ENCODE measurements at places on chromosomes 12 and 14.

GRCh38 chr14:76924371-76925096, 98.3 kb downstream of the LRRC74A start:
- no peak for DNase-seq

DNA sequence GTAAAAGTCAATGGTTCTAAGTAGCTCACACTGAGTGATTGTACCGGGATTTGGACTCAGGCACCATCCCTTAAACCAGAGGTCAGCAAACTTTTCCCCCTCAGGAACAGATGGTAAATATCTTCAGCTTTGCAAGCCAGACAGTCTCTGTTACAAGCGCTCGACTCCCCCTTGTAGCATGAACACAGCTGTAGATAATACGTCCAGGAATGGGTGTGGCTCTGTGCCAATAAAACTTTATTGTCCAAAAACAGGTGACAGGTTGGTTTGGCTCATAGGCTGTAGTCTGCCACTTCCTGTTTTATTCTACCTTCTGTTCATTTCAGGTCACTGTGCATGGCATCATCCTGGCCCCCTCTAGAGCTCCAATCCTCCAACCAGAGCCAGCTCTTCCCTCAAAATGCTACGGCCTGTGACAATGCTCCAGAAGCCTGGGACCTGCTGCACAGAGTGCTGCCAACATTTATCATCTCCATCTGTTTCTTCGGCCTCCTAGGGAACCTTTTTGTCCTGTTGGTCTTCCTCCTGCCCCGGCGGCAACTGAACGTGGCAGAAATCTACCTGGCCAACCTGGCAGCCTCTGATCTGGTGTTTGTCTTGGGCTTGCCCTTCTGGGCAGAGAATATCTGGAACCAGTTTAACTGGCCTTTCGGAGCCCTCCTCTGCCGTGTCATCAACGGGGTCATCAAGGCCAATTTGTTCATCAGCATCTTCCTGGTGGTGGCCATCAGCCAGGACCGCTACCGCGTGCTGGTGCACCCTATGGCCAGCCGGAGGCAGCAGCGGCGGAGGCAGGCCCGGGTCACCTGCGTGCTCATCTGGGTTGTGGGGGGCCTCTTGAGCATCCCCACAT, 7.6 kb downstream of the BDKRB1 start:
- DNase-seq = no peak

- no peak for DNase-seq
Observed at GRCh38 chr14:58297412-58297761, 968 bp upstream of the ARID4A start.

GRCh38 chr14:71267007-71267513, 359.8 kb downstream of the PCNX1 start:
- DNase-seq = no peak

DNA sequence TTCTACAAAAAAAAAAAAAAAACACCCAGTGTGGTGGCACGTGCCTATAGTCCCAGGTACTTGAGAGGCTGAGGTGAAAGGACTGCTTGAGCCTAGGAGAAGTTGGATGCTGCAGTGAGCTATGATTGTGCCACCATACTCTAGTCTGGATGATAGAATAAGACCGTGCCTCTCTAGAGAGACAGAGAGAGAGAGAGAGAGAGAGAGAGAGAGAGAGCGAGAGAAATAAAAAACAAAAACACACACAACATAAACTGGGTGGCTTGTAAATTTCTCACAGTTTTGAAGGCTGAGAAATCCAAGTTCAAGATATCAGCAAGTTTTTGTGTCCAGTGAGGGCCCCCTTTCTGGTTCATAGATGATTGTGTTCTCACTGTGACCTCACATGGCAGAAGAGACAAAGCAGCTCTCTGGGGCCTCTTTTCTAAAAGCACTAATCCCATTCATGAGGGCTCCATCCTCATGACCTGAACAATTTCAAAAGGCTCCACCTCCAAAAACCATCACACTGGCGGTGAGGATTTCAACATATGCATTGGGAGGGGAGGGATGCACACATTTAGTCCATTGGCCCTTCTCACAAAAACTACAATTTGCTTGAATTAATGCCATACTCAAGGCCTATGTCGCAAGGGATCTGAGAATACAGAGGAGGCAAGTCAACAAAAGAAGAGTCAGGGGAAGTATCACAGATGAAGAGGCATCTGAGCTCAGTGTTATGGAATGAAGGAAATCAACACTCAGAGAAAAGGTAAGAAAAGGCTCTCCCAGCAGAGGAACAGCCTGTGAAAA, 94.9 kb downstream of the PPM1H start:
- DNase-seq = no peak

DNA sequence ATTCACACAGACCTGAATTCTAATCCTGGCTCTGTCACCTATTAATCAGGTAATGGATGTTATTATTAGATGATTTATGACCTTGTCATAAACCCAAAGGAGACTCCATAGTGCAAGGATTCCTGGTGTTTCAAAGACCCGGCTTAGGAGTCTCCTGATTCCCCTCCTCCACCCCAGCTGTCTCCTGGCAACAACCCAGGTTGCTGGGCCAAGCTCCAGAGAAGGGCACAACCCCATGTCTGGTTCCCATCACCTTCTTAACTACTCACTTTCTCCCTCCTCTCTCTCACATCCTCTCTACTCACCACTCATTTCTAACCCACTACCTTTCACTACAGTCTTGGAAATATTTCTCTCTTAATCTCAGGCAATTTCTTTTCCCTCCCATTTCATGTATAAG, 41.6 kb downstream of the RHOJ start:
- no peak for DNase-seq

GRCh38 chr12:6432991-6433390, 11.8 kb upstream of the CD27 start:
- no peak for DNase-seq

DNA sequence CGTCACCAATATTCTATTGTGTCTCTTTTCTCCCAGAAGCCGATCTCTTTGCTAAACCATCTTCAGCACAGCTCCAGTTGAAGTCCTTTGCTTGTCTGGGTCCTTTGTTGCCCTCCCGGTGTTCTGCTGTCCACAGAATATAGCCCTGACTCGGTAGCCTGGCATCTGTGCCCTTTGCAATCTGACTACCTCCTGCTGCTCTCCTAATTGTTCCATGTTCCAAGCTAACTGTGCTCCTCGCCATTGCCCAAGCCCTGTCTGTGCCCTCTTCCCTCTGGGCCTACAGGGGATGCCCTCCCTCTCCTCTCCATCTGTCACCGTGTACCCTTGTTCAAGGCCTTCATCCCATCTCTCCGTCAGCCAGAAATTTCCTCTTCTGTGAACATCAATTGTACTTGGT, 306.3 kb downstream of the APAF1 start:
- no peak for DNase-seq

- DNase-seq = no peak
Observed at GRCh38 chr14:66511849-66512248, 3.9 kb downstream of the GPHN start.

DNA sequence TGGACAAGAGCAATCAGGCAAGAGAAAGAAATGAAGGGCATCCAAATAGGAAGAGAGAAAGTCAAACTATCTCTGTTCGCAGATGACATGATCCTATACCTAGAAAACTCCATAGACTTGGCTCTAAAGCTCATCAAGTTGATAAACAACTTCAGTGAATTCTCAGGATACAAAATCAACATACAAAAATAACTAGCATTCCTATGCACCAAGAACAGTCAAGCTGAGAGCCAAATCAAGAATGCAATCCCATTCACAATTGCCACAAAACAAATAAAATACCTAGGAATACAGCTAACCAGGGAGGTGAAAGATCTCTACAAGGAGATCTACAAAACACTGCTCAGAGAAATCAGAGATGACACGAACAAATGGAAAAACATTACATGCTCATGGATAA, 417.5 kb upstream of the ATP2B1 start:
- DNase-seq = no peak

DNA sequence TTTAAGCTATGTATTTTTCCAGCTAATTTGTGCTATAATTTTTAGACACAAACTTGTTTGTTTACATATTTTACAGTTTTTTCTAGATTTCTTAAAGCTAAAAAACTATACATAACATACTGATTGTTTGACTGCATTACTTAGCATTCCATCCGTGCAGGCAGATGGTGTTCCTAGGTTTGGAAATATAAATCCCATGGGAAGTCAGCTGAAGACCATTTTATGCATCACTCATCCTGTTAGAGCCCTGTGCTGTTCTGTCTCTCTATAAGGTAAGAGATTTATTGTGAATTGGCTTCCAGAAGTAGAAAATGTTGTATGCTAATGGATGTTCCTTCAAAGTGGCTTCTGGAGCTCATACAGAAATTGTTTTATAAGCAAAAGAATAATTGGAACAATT, 31.1 kb downstream of the RMST start:
- DNase-seq = no peak

DNA sequence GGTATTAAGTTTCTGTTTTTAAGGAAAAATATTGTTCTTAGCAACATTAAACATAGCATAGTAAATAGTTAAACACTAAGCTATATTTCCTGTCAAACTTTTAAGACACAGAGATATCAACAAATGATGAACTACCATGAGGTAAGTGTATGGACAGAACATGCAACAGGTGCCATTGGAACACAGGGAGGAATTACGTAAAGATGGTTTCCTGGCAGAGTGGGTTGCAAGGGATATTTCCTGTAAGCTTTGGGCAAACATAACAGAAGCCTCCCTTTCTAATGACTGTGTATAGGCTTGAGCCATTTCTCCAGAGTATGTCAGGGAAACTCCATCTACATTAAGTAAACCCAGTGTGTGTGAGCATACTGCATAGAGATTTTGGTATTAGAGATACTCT, 31.7 kb upstream of the HELB start:
- DNase-seq = no peak

DNA sequence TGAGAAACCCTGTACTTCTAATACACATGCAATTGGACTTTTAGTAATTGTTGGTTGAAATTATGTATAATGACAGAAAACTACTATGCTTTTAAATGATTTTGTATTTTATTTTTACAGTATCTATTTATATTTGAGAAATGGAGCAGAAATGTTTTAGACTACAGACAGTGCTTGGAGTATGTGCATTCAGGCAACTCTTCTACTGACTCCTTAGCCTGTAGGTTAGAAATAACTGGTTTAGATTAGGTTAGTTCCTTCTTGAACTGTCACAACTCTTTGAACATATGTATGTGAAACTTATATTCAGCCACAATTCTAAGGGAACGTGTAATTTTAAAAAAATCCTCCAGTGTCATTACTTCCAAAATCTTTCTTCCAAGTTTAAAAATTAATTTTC, 1.7 kb downstream of the FGFR1OP2 start:
- no peak for DNase-seq

DNA sequence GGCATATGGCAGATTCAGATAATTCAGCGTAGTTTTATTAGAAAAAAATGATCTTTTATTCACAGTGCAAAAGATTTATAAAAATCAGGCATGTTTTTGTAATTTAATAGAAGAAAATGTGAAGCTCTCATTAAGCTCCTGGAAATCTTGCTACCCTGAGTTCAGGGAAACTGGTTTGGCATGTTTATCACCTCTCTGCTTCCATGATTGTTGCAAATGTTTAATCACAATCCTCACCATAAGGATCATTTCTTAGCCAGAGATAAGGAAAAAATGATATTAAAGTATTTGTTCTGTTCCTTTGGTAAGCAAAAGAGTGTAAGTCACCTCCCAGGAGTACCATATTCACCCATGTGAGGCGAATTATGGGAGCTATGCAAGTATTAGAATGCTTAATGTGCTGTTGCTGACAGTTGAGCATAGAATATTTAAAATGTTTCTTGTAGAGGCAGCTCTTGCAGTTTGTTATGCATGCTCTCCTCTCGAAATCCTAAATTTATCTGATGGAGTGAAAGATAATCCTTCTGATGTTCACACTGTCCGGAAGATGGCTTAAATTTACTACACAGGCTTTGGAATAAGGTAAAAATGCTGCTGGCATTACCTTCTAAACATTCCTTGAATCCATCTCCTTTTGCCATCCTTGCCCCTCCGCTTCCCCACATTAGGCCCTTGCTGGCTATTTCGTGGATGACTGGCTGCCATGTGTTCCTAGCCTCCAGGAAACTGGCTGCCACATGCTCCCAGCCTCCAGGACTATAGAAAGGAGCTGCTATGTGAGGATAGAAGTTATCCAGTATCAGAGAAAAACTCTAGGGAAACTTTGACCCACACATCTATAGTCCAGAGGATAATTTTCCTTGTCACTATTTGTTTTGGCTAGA, 115.8 kb upstream of the CCDC198 start:
- no peak for DNase-seq

DNA sequence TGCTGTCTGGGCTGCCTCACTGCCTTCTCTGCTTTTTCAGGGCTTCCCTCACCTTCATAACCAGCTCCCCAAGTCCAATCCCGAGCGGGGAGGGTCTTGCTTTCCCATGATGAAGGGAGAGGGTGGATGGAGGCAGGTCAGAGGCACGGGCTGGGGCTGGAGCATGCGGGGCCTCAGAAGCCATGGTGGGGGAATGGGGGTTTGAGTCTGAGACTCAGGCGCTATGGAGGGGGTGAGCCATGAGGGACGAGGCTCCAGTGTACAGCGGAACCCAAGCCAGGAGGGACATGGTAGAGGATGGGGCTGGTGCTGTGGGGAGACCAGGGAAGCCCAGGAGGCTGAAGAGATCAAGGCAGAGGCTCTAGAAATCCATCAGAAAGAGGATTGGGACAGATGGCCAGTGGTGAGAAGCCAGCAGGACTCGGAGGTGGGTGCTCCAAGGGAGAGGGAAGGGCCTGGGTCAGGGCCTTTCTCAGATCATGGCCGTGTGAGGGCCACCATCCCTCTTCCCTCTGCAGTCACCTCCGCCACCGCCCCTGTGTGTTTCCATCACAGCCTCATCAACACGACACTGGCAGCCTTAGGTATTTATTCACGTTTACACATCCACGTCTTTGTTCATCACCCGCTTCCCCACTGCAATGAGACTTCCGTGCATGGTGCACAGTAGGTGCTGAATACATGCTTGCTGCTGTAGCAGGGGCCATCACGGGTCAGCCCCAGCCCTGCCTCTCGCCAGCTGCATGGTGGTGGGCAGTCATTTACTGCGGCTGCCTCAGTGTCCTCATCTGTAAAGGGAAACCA, 144.7 kb downstream of the ADGRD1 start:
- no peak for DNase-seq

DNA sequence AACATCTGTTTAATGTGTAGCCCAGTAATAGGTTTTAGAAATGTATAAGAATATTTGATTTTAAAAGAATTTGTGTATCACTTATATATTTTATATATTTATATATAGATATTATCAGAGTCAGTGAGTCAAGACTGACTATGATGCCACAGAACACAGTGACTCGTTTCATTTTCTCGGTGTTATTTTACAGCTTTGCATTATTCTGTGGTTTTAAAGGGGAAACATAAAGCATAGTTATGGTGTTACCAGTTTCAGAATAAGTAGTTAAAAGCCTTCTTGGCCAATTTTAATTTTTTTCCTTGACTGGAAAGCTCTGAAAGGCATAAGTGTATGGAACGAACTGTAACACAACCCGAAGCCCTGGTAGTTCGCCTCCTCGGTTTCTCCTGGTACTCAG, 91.0 kb downstream of the GRIP1 start:
- DNase-seq = no peak

GRCh38 chr14:60107477-60107876, 15.8 kb downstream of the PCNX4 start:
- no peak for DNase-seq
